ENCODE measurements at places on chromosomes 1 and 21.

GRCh38 chr1:3891329-3891865 lies 8.7 kb downstream of the C1orf174 start:
- DNase-seq = no peak
- peaks cover 55% of the 10 kb centered on the region for H3K36me3 ChIP-seq

DNA sequence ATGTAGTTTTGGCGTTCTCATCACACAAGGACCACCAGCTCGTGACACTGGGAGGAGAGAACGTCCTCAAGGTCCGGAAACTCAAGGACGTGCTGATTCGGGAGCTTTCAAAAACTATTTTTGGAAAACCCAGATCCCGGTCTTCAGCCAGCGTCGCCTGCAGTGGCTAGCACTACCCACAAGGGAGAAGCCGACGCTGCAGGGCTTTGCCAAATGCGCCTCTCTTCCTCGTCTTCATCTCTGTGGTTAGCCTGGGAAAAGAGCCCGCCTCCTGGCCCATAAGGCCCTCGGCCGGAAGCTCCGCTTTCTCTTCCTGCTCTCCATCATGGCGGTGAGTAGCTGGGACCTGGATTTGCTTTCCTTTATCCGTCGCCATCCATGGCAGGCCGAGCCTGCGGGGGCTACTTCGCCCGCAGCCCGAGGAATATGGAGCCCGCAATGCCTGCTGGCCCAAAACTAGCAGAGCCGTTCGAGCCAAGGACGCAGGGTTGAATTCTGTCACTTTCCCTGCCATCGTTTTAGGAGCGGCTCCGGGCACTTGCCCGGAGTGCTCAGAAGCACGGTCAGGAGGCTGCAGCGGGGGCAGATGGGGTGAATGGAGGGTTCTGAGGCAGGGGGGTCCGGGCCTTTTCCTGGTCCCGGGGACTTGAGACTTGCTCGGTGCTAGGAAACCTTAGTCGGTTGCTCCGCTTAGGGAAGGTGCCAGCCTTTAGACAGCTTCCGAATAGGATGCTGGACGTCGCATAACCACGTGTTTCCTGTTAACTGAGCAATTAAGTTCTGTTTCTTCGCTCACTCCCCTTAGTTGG lies at the start of gene RPL11:
TSS of gene RPL11 (plus strand) at position 308 of the 809 bp plus-strand sequence. CDS start at position 326, 18 bp downstream.
- peaks cover 35% of the 10 kb centered on the region for H3K4me1 ChIP-seq
- no peaks in the 10 kb centered on the region for H3K27me3 ChIP-seq
- peak within 1 kb of the TSS; percentile 90 for H3K27ac ChIP-seq
- H3K36me3 ChIP-seq = peaks cover 39% of the 10 kb centered on the region
- DNase-seq = peak; percentile 94

GRCh38 chr21:26836528-26836927 lies 8.7 kb downstream of the ADAMTS1 start:
- DNase-seq = no peak
- H3K4me3 ChIP-seq = no peak overlapping the region
- no peak overlapping the region for H3K27ac ChIP-seq
- H3K36me3 ChIP-seq = peaks cover 53% of the 10 kb centered on the region
- no peaks in the 10 kb centered on the region for H3K27me3 ChIP-seq

GRCh38 chr1:115041654-115042053 lies 12.0 kb downstream of the TSHB start:
- no peaks in the 10 kb centered on the region for H3K4me1 ChIP-seq
- H3K27me3 ChIP-seq = no peaks in the 10 kb centered on the region
- H3K4me3 ChIP-seq = no peak overlapping the region
- H3K36me3 ChIP-seq = no peaks in the 10 kb centered on the region

DNA sequence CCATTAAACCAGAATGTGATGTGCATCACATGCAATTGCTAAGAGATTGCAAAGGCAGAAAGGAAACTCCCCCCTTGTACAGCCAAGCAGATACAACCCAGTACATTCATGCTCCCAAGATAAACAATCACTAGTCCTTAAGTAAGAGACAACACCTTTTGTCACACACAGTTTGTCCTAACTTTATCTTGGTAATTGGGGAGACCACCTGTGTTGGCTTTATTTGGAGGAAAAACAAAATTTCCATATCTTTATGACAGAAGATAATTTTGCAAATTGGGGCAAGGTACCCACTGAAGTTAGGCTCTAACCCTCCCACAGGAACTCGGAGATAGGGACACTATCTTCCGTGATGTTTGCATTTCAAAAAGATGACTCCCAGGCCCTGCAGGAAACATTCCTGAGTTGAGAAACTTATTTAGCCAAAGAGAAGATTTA lies 175.0 kb upstream of the TNR start:
- no peak overlapping the region for H3K4me3 ChIP-seq
- H3K27ac ChIP-seq = no peak overlapping the region
- no peaks in the 10 kb centered on the region for H3K27me3 ChIP-seq
- no peaks in the 10 kb centered on the region for H3K4me1 ChIP-seq

GRCh38 chr1:243580072-243580471 lies 270.0 kb downstream of the AKT3 start:
- H3K27ac ChIP-seq = no peak overlapping the region
- DNase-seq = no peak
- H3K27me3 ChIP-seq = no peaks in the 10 kb centered on the region
- H3K4me3 ChIP-seq = no peak overlapping the region
- H3K36me3 ChIP-seq = no peaks in the 10 kb centered on the region
- H3K4me1 ChIP-seq = no peaks in the 10 kb centered on the region

GRCh38 chr1:161099090-161099802 lies 1.1 kb downstream of the KLHDC9 start:
- H3K36me3 ChIP-seq = peaks cover 34% of the 10 kb centered on the region
- H3K4me3 ChIP-seq = peak overlapping the region; percentile 65
- H3K27me3 ChIP-seq = no peaks in the 10 kb centered on the region
- peaks cover 19% of the 10 kb centered on the region for H3K4me1 ChIP-seq

GRCh38 chr1:201254625-201255478 lies 28.5 kb upstream of the PKP1 start:
- H3K4me3 ChIP-seq = no peak overlapping the region
- peaks cover 2% of the 10 kb centered on the region for H3K27me3 ChIP-seq
- H3K4me1 ChIP-seq = peaks cover 7% of the 10 kb centered on the region
- no peaks in the 10 kb centered on the region for H3K36me3 ChIP-seq
- DNase-seq = peak; percentile 84

- no peak overlapping the region for H3K27ac ChIP-seq
- no peak for DNase-seq
- H3K27me3 ChIP-seq = no peaks in the 10 kb centered on the region
- peaks cover 36% of the 10 kb centered on the region for H3K4me1 ChIP-seq
- H3K4me3 ChIP-seq = no peak overlapping the region
Measured at GRCh38 chr21:38303300-38303699, 46.5 kb downstream of the KCNJ15 start.

DNA sequence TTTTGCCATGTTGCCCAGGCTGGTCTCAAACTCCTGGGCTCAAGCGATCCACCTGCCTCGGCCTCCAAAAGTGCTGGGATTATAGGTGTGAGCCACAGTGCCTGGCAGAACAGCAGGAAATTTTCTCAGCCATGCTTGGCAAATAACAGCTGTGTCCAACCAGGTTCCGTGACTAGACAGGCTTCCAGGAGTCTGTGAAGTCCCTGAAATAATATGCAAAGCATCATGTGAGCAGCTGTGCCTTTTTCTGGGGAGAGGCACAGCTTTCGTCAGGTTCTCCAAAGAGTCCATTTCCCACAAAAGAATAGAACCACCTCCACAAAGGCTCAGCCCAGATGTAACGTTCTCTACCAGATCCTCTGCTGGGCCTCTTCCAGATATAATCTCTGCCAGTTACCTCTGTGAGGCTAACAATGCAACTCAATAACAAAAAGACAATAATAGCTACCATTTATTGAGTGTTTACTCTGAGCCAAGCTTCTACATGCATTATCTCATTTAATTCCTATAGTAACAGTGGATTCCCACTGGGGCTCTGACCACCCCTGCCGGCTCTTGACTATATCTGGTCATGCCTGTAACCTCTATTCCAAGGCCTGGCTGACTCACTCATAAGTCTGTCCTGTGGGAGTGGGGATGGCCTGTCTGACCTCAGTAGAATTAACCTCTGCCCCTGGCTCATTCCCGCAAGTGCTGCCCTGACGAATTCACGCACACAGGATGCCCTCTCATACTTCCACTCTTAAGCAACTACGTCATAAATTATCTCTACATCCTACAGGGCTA lies 4.0 kb upstream of the NKAIN1 start:
- H3K27ac ChIP-seq = no peak overlapping the region
- peaks cover 26% of the 10 kb centered on the region for H3K27me3 ChIP-seq
- DNase-seq = no peak
- H3K36me3 ChIP-seq = no peaks in the 10 kb centered on the region
- H3K4me3 ChIP-seq = no peak overlapping the region
- H3K4me1 ChIP-seq = peaks cover 4% of the 10 kb centered on the region

GRCh38 chr21:44603109-44603875 lies 2.9 kb downstream of the KRTAP10-7 start:
- no peaks in the 10 kb centered on the region for H3K36me3 ChIP-seq
- peaks cover 9% of the 10 kb centered on the region for H3K27me3 ChIP-seq
- DNase-seq = peak; percentile 48
- no peaks in the 10 kb centered on the region for H3K4me1 ChIP-seq
- no peak overlapping the region for H3K27ac ChIP-seq

DNA sequence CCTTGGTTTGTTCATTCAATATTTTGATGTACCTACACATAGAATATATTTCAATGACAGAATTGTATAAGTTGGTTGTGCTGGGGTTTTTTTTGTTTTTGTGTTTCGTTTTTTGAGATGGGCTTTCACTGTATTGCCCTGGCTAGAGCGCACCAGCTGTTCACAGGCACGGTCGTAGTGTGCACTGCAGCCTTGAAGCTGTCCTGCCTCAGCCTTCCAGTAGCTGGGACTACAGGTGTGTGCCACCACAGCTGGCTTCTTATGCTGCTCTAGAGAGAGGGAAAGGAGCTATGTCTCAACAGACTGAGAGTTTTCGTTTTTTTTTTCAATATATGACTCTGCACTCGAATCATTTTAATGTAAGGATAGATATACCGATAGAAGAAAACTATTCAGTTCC lies 102.6 kb downstream of the NTNG1 start:
- H3K4me1 ChIP-seq = no peaks in the 10 kb centered on the region
- DNase-seq = no peak
- H3K4me3 ChIP-seq = no peak overlapping the region

DNA sequence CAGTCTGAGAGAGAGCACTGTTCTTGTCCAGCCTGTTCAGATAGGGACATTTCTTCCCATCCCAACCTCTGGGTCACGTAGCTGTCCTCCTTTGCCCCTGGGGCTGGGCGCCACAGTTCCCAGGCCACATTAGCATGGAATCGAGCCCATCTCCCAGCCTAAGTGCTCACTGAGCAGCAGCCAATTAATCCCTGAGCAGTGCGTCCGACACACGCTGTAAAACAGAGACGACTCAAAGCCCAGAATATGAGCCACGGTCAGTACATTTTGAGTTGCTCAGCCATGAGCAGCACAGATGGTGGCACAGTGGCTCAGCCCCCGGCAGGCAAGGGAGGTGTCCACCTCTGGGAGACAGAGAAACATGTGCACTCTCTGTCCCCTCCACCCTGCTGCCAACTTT lies 267.4 kb downstream of the NPHP4 start:
- peaks cover 16% of the 10 kb centered on the region for H3K27me3 ChIP-seq
- H3K4me3 ChIP-seq = no peak overlapping the region
- DNase-seq = peak; percentile 36
- no peaks in the 10 kb centered on the region for H3K36me3 ChIP-seq

DNA sequence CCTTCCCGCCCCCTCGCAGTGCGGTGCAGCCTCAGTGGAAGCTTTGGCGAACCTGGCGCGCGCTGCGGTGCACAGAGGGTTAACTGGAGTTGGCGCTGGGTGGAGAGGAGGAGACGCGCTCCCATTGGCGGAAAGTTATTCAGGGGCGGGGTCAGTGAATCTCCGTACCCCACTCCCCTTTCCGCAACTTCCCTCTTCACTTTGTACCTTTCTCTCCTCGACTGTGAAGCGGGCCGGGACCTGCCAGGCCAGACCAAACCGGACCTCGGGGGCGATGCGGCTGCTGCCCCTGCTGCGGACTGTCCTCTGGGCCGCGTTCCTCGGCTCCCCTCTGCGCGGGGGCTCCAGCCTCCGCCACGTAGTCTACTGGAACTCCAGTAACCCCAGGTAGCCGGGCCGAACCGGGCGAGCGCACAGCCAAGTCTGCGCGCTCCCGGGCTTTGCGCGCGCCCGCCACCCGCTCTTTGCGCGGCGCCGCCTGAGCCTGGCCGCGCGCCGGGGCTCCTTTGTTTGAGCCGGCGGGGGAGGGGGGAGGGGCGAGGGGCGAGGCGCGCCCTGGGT lies at the start of gene EFNA4:
TSS of gene EFNA4 (plus strand) at position 191 of the 561 bp plus-strand sequence. CDS start at position 275, 84 bp downstream.
- peak within 1 kb of the TSS; percentile 92 for H3K4me3 ChIP-seq
- H3K4me1 ChIP-seq = peaks cover 23% of the 10 kb centered on the region
- peak within 1 kb of the TSS; percentile 72 for H3K27ac ChIP-seq
- H3K27me3 ChIP-seq = no peaks in the 10 kb centered on the region
- DNase-seq = peak; percentile 91

DNA sequence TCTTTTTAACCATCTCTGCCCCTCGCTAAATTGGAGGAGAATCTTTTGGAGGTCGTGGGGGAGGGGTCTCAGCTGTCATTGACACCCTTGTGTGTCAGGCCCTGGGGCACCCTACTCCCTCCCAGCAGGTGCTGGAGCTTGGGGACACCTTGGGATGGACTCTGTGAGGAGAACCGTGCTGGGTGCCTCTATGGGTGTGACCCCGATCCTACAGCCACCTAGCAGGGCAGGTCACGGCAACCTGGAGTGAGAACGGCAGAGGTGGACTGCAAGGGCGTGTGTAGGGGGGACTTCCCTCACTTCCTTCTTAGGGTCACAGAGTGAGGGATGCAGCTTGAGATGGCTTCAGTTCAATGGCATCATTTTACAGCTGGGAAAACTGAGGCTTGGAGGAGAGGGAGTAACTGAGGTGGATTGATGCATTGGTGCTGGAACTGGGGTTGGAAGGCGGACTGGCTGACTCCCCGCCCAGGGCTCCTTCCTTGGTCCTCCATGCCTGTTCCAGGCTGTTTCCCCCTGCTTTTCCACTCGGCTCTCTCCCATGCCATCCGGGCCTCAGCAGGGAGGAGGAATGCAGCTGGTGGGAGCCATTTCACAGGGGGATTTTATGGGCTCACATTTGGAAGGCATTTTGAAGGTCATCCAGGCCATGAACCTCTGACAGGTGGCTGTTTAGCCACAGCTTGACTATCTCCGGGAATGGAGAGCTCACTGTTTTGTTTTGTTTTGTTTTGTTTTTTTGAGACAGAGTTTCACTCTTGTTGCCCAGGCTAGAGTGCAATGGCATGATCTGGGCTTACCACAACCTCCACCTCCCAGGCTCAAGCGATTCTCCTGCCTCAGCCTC lies 18.8 kb upstream of the ARHGEF10L start:
- H3K4me1 ChIP-seq = peaks cover 5% of the 10 kb centered on the region
- H3K27ac ChIP-seq = no peak overlapping the region
- no peak for DNase-seq
- H3K36me3 ChIP-seq = no peaks in the 10 kb centered on the region

DNA sequence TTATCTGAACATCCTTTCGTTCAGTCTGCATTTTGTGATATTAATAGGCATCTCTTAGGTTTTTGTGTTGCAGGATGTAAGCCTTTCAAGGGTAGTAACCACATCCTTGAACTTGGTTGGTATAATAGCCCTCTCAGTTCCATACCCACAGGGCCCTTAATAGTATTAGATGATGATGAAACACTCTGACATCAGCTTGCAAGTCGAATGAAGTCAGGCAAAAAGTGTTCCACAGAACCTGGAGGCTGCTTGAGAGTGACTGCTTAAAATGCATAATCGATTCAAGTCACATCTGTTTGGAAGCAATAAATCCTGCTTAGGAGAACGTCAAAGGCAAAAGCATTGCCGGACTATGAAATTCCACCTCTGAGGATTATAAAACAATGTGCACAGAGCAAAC lies 415.6 kb upstream of the KAZN start:
- DNase-seq = no peak
- H3K4me1 ChIP-seq = no peaks in the 10 kb centered on the region
- no peaks in the 10 kb centered on the region for H3K27me3 ChIP-seq
- H3K27ac ChIP-seq = no peak overlapping the region

Measured in upper lobe of right lung (tissue), 1 donor.